ENCODE measurements at places on chromosomes 13 and 19.

GRCh38 chr13:43077906-43078305 is 54.5 kb downstream of the DNAJC15 start:
- no peak for DNase-seq

DNA sequence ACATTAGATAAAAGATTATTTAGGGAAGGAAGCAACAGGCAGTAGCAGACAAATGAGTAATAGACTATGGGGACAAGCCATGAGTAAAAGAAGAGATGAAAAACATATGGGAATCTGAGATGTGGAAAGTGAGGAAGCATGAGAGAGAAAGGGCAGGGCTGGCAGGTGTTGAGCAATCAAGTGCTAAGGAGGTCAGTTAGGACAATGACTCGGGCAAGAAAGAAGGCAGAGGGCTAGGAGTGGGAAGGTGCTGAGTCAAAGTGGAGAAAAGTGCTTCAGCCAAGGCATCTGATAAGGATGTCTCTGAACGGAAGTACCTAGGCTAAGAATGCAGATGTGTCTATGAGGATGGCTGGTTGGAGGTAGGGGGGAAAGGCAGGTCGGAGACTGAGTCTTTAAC is 291.9 kb upstream of the HTR2A start:
- DNase-seq, result peak; percentile 98

DNA sequence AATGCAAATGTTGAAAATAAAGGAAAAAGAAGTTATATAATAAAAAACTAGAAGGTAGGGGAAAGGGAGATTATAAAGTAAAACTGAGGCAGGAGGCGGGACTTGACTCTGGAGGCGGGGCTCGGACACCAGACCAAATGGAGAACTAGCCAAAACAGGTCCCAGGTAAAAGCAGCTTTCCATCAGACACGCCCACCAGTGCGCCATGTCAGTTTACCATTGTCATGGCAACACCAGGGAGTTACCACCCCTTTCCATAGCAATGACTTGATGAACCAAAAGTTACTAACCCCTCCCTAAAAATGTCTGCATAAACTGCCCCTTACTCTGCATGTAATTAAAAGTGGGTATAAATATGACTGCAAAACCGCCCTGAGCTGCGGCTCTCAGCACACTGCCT is 70.9 kb downstream of the PEPD start:
- DNase-seq, result no peak

- no peak for DNase-seq
These were observed 4.1 kb downstream of the LYPD3 start for GRCh38 chr19:43461303-43461702.

GRCh38 chr19:17080440-17080801 is 4.8 kb downstream of the MYO9B start:
- no peak for DNase-seq

GRCh38 chr19:39937094-39937720 is 2.8 kb upstream of the FCGBP start:
- DNase-seq, result no peak

DNA sequence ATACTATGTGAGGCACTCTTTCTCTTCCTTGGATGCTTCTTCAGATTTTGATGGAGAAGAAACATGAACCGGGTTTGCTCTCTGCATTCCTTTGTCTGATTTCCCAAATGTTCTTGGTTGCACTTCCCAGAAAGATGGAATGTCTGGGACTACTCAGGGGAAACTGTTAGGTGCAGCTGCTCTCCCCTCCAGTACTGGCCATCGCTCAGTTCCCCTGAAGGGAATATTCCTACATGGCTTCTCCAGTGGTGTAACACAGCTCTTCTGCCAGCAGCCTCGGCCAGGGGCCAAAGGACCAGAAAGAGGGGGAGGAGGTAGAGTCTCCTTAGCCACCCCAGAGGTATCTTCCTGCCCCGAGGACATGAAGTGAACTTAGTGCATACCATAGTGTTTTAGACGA is 33.5 kb upstream of the SPRY2 start:
- no peak for DNase-seq

Data from fibroblast of mammary gland (primary cell).